ENCODE measurements at places on chromosomes 11 and 22. TPM values are rescaled to one million over a fixed set of nuclear protein-coding genes. Genes with fewer than 3 reads are reported as not detected.

Gene CD3G
- total RNA-seq, result not detected

Gene KBTBD3
- 2.9 TPM for total RNA-seq

Gene PANX2
- 2.7 TPM for total RNA-seq

Gene MS4A1
- not detected for total RNA-seq

DNA sequence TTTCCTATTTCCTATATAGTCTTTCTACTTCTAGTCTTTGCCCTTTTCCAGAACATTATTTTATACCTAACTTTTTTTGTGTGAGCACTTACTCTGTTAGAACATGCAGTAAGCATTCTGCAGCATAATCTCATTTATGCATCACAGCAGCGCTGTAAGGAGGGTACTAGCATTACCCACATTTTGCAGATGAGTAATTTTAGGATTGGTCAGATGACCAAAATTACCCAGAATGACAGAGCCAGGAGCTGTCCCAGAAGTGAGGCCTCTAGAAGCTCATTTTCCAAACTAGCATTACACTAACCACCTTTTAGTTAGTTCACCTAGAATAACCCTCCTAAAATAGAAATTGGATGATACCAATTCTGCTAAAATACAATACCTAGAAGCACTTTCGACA lies 47.1 kb upstream of the ARHGAP32 start:
- no peak for DNase-seq

DNA sequence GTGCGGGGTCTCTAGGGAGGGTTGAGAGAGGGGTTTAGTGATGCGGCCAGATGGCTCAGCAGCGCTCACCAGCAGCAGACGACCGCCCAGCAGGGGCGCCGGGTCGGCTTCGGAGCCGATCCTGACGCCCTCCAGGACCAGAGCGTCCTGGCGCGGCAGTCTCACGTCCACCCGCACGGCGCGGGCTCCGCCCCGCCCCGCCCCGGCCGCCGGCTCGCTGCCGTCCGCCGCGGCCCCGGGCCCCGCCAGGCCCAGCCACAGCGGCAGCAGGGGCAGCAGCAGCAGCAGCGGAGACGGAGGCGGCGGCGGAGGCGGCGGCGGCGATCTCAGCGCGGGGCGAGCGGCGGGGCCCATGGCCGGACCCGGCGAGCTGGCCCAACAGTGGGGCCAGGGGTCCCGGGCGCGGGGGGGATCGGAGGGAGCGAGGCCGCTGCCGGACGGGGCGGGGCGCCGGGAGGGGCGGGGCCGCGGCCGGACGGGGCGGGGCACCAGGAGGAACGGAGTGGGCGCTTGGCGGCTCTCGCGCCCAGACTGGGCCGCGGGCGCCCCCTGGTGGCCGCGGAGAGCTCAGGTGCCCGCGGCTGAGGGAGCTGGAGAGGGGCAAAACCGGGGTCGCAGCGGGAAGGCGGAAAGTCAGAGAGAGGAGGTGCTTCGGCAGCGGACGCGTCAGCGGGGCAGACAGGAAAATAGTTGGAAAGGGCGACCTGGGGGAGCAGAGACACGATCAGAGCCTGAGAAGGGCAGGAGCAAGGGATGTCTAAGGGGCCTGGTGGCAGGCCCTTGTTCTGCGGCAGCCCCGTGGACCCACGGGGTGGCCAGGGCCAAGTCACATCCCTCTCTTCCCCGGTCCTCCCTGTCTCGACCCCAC lies at the start of gene RNF215:
TSS of gene RNF215 (minus strand) at position 452 of the 868 bp plus-strand sequence. CDS start at position 354, 98 bp downstream.
- peak; percentile 74 for DNase-seq

GRCh38 chr11:66851698-66852465 lies 5.0 kb upstream of the LRFN4 start:
- DNase-seq, result no peak

GRCh38 chr11:61507962-61508861 lies at the start of gene LRRC10B:
Gene LRRC10B (plus strand): TSS chr11:61508749. CDS start chr11:61508999, 250 bp downstream.
- DNase-seq, result no peak

GRCh38 chr22:30602049-30602448 lies 4.9 kb upstream of the TCN2 start:
- peak; percentile 38 for DNase-seq

- peak; percentile 17 for DNase-seq
Observed at GRCh38 chr11:6927030-6927617, 898 bp downstream of the ZNF215 start.

- no peak for DNase-seq
Observed at GRCh38 chr11:134614141-134614540, 202.1 kb upstream of the B3GAT1 start.

- DNase-seq, result no peak
Observed at GRCh38 chr11:19770277-19770676, 57.6 kb downstream of the NAV2 start.

- DNase-seq, result peak; percentile 57
Observed at GRCh38 chr11:105609341-105609781, 512 bp upstream of the GRIA4 start.

DNA sequence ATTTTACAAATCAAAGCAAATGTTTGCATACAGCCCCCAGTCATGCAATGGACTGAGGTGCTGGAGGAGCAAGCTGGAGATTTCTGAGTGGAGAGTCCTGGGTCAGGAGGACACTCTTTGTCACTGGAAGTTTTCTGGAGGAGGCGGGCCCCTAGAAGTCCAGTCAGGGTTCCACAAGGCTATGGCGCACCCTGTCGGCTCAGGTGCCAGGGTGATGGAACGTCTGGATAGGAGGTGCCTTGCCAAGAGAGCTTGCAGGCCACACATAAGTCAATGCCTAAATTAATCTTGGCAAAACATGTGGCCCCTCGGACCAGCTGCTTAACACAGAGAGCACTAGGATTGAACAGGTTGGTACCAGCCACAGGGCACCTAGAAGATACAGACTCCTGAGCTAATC lies 174.7 kb upstream of the CADM1 start:
- DNase-seq, result no peak

- DNase-seq, result peak; percentile 95
Observed at GRCh38 chr11:68012843-68013610, 2.9 kb downstream of the ALDH3B1 start.

- no peak for DNase-seq
Observed at GRCh38 chr11:88813233-88813915, 252.4 kb downstream of the GRM5 start.

GRCh38 chr11:87022254-87022653 lies 15.5 kb upstream of the TMEM135 start:
- no peak for DNase-seq

DNA sequence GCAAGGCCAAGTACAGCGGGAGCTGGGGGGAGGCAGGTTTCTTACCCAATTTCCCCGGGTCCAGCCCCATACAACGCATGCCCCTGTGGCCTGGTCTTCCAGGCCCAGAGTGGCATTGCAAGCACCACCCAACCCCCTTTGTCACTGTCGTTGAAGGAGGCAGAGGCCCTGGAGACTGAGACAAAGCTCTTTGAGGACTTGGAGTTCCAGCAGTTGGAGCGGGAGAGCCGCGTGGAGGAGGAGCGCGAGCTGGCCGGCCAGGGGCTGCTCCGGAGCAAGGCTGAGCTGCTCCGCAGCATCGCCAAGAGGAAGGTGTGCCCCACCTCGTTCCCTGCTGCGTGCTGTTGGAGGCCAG lies 27.8 kb downstream of the PHLDB1 start:
- no peak for DNase-seq

- no peak for DNase-seq
Observed at GRCh38 chr22:37022483-37023337, 3.2 kb downstream of the MPST start.

DNA sequence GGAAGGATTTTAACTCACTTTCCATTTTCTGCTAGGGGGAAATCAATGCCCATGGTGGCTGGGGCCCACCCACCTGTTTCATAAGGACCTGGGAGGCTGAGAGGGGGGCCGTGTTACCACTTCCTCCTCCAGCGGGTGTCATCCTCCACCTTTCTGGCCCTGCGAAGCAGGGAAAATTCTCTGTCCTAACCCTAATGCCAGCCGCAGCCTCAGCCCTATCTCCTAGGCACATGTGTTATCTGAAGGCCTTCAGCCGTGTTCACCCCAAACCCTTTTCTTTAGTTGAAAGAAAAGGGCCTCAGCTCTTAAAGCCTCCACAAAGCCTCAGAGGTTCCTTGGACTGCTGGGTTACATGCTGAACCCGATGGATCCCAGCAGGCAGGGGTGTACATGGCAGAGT lies 55.4 kb upstream of the NECTIN1 start:
- DNase-seq, result no peak

- no peak for DNase-seq
Observed at GRCh38 chr22:21823740-21824444, 43.6 kb downstream of the MAPK1 start.

GRCh38 chr11:82994604-82995230 lies 77.0 kb downstream of the RAB30 start:
- no peak for DNase-seq

DNA sequence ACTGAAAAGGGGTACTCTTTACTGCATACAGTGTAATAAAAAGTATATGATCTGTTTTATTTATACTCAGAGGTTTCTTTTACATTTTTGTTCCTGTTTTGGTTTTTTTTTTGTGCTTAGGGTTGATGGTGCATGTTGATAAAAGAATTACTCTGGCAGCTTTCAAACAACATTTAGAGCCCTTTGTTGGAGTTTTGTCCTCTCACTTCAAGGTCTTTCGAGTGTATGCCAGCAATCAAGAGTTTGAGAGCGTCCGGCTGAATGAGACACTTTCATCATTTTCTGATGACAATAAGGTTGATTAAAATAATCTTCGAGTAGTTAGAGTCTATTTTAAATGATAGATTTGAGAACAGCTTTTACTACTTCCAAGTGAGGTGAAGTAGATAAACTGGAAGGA lies 60.6 kb downstream of the DKK3 start:
- no peak for DNase-seq
